ENCODE measurements at places on chromosomes 6 and 20.

- no peak for DNase-seq
These were observed 8.4 kb upstream of the MAPK13 start for GRCh38 chr6:36121787-36122494.

DNA sequence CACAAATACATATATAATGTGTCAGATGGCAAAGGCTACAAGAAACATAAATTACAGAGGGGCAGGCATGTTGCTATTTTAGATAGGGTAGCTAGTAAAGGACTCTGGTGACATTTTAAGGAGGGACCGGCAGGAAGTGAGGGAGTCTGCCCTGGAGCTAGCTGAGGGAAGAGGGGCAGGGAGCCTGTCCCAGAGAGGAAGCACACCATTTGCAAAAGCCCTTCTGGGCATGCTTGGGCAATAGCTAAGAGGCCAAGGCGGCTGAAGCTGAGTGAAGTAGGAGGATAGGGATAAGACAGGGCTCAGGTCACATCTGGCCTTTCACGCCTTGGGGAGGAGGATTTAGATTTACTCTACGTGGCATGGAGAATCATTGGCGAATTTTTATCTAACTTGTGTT lies 96.2 kb downstream of the RTN4IP1 start:
- no peak for DNase-seq

GRCh38 chr20:15930311-15931305 lies 642.6 kb downstream of the KIF16B start:
- DNase-seq: no peak

- no peak for DNase-seq
These were observed 34.2 kb downstream of the ZNF391 start for GRCh38 chr6:27422651-27423332.

DNA sequence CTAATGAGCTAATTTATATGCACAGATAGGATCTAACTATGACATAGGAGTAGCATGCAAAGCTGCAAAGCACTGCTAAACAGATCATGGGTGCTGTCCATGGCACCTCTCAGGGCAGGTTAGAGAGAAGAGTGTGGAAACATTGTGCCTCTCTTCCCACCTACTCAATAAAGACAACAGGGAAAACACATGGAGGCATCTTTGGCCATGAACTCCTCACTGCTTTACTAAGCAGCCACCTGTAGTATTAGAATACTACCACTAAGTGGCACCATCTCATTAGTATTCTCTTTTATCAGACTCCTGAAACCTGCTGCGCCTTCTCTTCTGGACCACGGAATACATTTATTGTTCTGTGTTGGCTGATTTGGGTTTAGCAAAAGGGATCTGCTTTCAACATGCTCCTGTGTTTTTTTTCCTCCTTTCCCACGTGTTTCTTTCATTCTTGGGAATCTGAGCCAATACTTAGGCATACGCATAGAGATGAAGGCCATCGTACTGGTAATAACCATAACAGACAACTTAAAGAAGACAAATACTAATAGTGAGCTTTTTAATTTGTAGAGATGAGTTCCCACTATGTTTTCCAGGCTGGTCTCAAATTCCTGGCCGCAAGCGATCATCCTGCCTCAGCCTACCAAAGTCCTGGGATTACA lies 9.4 kb upstream of the HDDC2 start:
- no peak for DNase-seq

GRCh38 chr20:51094221-51094620 lies 71.3 kb upstream of the KCNG1 start:
- DNase-seq: no peak
